Activated CD4-positive, CD25-positive, alpha-beta regulatory T cell treated with anti-CD3 and anti-CD28 coated beads, Interleukin-2, amount 50 U/mL, for 72 hours (primary cell): ENCODE measurements at places on chromosomes 13 and 19.

- no peak for DNase-seq
Observed at GRCh38 chr13:98930151-98930591, 47.7 kb downstream of the DOCK9 start.

- no peak for DNase-seq
Observed at GRCh38 chr19:14103310-14103709, 12.8 kb upstream of the SAMD1 start.

- DNase-seq, result no peak
Observed at GRCh38 chr13:37074703-37075102, 15.2 kb upstream of the SUPT20H start.

GRCh38 chr13:41934120-41934519, 26.8 kb downstream of the VWA8 start:
- DNase-seq, result no peak

DNA sequence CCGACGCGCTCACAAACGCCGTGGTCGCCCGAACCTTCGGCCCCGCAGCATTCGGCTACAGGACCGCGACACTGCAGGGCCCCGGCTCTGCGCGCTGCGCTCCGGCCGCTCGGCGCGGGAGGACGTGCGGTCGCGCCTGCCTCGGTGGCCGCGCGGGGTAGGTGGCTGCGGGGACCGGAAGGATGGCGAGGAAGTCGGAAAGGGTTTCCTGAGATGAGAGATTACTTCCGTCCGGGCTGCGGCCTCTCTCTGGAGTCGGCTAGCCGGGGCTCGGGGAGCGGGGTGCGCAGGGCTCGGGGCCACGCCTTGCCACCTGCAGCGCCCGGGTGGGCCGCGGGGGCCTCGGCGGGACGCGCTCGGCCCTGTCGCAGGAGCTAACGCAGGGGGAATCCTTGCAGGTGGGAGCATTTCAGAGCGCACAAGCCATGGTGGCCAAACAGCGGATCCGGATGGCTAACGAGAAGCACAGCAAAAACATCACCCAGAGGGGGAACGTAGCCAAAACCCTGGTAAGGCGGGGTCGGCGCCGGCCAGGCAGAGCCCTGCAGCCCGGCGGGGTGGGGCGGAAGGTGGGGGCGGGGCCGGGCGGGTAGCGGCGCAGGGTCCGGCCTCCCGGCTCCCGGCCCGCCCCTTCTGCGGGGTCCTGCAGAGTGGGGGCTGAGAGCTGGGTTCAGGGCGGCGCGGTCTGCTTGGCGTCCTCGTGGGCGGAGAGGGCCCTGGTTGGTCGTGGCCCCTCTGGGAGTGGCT, at the start of gene SERP2:
TSS of gene SERP2 (plus strand) at position 224 of the 747 bp plus-strand sequence. CDS start at position 426, 202 bp downstream.
- no peak for DNase-seq

DNA sequence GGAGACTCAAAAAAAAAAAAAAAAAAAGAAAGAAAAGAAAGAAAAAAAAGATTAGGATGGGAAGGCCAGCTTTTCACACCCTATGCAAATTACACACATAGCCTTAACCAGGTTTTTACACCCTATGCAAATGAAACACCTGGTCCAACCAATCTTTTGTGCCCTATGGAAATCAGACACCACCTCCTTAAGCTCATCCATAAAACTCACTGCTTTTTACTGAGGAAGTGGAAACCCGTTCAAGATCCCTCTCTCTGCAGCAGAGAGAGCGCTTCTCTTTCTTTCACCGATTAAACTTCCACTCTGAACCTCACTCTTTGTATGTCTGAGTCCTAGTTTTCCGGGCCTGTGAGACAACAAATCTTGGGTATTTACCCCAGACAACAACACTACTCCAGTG, 25.3 kb upstream of the HOMER3 start:
- no peak for DNase-seq

DNA sequence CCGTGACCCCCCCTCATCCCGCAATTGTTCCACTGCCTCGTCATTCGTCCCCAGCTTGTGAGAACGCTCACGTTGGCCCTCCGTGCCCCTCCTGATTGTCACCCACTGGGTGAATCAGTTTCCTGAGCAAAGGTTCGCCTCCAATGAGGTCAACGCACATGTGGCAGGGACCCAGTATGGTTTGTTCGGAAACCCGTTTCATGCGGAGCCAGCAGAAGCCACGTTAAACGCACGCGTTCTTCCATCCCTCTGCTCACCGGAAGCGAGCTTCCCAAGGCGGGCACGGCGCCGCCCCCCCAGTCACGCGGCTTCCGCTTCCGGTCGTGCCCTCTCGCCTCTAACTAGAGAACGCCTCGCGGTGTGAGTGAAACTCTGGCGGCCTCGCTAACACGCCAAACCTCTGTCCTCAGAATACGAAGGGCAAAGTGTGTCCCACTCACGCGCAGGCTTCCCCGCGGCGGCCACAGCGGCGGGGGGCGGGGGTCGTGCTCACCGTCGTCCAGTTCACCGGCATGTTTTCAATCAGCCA, 18.0 kb upstream of the CFAP97D2 start:
- no peak for DNase-seq

DNA sequence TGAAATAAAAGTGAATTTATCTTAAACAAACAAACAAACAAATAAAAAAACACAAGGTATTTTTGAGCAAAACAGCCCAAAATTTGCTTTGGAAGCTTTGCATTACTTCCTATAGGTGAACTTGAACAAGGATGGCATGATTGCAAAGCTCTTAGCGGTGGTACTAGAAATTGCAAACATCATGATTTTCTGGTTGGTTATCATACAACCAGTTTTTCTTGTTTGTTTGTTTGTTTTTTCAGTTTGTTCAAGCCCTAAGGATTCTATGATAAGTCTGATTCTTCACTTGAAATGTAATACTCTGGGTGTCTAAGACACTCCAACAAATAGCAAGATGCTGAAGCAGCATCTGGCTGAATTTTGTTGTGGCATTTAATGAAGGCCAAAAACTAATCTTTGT, 15.9 kb downstream of the DCLK1 start:
- no peak for DNase-seq

DNA sequence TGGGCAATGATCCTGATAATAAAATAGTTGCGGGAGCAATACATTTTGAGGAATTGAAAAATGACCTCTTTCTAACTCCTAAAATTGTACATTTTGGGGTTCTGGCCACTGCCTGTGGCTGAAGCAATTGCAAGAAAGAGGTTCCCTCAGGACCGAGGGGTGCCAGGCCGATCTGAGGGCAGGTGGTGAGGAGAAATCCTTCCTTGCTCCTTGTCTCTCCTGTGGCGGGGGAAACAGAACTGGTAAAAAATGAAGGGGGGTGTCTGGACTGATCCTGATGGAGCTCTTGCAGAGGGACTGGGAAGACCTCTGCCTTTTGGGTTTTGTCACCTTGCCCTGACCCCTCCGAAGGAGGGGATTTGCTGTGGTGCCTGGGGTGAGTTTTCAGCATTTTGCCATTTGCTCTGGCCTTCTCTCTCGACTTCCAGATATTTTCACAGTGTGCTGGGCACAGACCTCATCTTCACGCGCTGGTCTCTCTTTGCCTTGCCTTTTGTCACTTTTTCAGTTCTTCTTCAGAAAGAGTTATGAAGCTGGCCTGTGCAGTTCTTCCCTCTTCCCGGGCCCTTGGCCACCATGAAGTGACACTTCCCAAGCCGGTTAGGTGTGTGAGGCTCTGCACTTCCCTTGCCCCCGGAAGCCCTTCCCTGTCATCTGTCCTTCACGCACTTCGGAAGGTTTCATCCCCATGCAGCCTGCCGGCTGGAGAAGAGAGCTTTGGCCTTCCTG, 22.2 kb downstream of the NFIX start:
- DNase-seq, result no peak

- peak; percentile 40 for DNase-seq
Observed at GRCh38 chr19:57171551-57172081, 4.3 kb upstream of the DUXA start.

GRCh38 chr13:30726192-30726591, 9.2 kb upstream of the ALOX5AP start:
- no peak for DNase-seq

DNA sequence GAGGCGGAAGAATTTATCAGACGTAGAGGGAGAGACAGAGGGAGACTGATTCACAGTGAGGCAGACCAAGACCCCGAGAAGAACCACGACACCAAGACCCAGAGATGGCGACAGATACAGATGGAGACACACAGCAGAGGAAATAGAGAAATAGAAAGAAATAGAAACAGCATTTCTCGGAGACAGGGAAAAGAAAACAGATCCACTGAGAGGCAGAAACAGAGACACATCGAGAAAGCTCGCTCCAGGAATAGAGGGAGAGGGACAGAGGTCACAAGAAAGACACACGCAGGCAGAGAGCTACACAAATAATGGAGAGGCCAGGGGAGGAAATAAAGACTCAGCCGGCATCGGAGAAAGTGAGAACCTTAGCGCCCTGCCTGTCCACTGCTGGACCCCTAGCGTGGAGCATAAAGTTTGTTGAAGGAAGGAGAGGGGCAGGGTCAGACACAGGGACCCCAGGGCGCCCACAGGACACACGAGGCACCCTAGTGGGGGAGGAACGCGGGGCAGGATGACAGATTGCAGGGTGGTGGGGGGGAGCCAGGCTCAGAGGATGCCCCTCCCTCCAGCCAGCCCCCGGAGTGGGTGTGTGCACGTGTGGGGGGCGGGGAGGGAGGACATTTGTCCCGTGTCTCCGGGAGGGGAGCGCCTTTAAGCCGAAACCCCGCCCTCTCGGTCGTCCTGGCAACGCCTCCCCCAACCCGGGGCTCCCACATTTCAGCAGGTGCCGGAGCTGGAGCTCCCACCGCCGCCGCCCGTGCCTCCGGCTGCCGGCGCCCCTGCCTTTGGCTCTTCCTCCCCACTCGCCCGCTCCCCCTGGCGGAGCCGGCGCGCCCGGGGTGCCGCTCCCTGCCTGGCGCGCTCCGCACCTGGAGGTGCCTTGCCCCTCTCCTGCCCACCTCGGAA, at the start of gene PRKCG:
TSS of gene PRKCG (plus strand) at position 716 of the 909 bp plus-strand sequence. CDS start 298 bp downstream, outside the sequence.
- peak; percentile 46 for DNase-seq

GRCh38 chr13:50459046-50459445, 384.4 kb downstream of the DLEU7 start:
- DNase-seq, result no peak
